Esophagus squamous epithelium (tissue), 5 donors: ENCODE measurements at places on chromosomes 11 and 22.

DNA sequence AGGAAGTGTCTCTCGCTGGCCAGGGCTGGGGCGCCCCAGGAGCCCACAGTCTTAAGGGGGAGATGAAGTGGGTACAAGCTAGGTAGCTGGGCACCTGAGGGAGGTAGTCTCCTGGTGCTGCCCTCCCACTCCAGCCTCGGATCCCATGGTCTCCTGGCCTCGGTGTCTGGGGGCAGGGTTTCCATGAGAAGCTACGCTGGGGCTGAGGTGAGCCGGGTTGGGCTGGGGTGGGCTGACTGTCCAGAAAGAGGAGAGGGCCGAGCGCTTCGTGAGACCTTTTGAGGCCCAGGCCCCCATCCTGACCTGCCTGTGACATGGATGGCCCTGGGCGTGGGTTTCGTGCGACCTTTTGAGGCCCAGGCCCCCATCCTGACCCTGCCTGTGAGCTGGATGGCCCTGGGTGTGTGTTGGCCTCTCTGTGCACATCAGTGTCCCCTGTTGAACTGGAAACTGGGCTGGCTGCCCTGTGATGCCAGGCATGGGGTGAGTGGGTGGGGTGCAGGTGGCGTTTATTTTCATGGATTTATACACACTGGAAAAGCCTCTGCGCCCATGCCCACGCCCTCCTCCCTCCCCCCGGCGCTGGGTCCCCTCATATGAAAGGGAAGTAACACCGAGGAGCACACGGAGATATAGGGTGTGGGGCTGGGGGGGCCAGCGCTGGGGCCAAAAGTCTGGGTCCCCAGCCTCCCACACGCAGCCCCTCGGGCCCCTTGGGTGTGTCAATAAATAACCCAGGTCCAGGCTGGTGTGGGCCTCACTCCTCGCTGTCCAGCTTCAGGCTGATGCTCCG lies 8.6 kb downstream of the AIP start:
- DNase-seq = no peak

DNA sequence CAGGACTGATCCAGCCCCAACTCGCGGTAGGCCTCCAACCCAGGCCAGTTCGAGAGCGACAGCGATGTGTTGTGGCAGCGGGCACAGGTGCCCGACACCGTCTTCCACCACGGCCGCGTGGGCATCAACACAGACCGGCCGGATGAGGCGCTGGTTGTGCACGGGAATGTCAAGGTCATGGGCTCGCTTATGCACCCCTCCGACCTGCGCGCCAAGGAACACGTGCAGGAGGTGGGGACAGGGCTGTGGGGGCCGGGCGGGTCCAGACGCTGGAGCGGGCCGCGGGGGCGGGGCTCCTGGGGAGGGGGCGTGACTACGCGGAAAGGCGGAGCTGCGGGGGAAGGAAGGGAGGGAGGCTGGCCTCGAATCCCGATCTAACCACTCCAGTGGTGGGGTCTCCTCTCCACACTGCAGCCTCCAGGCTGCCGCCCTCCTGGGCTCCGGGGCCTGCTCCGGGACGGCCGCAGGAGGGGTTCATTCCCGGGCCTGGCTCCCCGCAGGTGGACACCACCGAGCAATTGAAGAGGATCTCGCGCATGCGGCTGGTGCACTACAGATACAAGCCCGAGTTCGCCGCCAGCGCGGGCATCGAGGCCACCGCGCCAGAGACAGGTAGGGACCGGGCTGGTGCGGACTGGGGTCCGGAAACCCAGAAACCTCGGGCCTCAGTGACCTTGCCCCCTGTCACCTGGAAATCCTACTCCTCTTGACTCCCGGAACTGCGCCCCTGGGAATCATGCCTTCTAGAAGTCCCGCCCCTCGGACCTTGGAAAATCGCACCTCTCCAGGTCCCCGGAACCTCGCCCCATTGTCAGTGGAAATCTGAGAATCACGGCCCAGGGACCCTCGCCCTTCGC lies 14.9 kb downstream of the TMEM258 start:
- no peak for DNase-seq

- DNase-seq = no peak
Observed at GRCh38 chr11:120210626-120211521, at the start of gene OAF. Gene OAF, plus strand, starts transcription at chr11:120211032. Its CDS starts 248 bp downstream, at chr11:120211280.

GRCh38 chr11:116330439-116331185 lies 442.2 kb downstream of the BUD13 start:
- no peak for DNase-seq

DNA sequence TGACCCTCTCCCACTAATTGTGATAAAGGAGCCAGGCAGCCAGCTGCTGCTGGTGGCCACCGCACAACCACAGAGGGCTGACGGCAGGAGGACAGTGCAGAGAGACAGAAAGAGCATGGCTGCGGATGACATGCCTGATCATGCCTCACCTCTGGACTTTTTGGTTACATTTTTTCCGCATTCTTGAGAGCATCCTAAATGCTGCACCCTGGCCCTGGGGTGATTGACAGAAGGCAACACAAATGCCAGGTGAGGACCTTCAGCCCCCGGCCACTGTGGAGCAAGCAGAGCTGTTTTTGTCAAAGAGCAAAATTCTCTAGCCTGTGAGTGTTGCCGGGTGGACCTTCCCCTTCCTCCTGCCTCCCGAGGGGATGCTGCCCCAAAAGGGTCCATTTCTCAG lies 78.5 kb downstream of the RPS6KA4 start:
- no peak for DNase-seq

- no peak for DNase-seq
Observed at GRCh38 chr11:95944623-95945022, 20.7 kb upstream of the MTMR2 start.

DNA sequence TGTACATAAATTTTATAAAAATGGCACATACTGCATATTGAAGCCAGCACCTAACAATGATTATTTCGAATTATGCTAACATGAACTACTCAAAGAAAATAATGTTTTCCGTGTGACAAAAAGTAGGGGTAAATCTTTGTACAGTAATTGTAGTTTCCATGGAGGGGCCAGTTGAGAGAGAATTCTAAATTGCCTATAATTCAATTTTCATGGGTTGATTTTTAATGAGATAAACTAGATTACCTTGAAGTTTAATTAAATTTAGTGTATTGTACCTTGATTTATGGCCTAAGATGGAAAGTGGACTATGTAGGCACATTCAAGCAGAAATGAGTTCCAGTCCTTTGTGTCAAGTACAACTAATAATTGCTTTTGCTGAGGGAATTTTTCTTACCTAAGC lies 5.0 kb downstream of the APLP2 start:
- DNase-seq = no peak

- DNase-seq = no peak
Observed at GRCh38 chr11:122976734-122977469, 4.7 kb downstream of the BSX start.

GRCh38 chr22:28002181-28002700 lies 83.2 kb upstream of the PITPNB start:
- no peak for DNase-seq

DNA sequence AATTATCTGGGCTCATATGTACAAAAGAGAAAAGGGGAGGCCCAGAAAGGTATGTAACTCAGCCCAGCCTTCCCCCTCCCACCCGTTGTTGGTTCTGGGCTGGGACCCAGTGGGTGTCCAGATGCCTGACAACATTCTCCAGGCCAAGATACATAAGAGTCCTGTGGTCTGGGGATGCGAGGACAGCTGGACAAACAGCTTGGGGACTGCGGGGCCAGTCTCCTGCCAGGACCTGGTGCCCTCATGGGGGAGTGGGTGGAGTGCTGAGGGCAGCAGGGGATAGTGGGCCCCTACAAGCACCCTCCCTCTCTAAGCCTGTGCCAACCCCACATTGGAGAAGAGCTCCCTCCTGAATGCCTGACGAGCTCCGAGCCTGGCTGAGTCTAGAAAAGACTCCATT lies 3.5 kb upstream of the SLC22A6 start:
- DNase-seq = no peak

- DNase-seq = no peak
Observed at GRCh38 chr11:65912845-65913244, 6.0 kb downstream of the C11orf68 start.

GRCh38 chr22:49037701-49038245 lies 789.9 kb downstream of the BRD1 start:
- DNase-seq = no peak

DNA sequence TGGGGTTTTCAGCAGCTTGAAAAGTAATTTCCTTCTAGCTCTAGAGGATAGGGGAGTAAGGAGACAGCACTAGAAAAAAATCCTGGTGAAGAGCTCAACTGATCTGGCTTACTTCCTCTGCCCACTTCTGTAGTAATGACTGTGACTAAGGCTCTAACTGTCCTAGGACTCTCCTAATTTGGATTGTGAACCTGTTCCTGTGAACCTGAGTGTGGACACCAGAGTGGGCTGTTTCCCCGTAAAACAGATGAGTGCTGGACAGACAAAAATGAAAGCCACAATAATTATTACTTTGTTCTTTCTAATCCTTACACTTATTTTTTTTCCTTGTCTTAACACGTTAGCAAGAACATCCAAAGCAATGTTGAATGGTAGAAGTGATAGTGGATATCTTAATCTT lies 154.1 kb downstream of the AASDHPPT start:
- no peak for DNase-seq

GRCh38 chr22:22600531-22601261 lies 41.6 kb upstream of the PRAME start:
- no peak for DNase-seq

- no peak for DNase-seq
Observed at GRCh38 chr11:91178366-91178765, 955.5 kb upstream of the CHORDC1 start.

DNA sequence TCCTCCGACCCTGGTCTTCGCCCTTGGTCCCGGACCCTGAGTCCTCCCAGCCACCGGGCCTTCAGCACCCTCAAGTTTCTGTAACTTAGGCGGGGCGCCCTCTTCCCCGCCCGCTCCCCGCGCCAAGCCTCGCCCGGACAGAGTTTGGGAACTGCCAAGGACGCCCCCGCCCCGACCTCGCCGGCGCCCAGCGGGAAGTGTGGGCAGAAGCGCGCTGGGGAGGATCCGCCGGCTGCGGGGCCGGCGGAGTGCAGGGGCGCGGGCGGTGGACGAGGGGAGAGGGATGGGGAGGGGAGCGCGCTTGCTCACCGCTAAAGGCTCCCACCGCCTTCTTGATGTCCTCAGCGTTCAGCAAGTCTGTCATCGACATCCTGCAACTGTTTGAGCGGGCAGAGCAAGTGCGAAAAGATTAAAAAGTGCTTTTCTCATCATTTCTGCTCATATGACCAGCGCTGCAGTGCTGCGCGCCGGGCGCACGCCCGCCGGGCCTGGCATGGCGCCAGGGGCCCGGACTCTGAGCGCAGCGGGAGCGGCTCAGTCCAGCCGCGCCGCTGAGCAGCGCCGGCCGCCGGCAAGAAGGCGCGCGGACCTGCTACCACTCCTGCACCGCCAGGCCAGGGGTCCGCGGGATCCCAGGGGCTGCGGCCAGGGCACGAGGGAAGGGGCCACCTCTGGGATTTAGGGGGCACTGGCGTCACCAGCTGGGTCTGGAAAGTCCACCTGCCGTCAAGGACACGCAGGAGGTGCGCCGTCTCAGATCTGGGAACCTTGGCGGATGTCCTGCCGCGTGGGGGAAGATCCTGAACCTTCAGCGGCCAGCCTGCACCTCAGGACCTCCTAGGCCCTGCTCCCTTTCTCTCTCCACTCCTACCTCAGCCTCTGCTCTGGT lies at the start of gene PVALB:
TSS of gene PVALB (minus strand) at position 400 of the 889 bp plus-strand sequence. CDS start at position 370, 30 bp downstream.
- no peak for DNase-seq

DNA sequence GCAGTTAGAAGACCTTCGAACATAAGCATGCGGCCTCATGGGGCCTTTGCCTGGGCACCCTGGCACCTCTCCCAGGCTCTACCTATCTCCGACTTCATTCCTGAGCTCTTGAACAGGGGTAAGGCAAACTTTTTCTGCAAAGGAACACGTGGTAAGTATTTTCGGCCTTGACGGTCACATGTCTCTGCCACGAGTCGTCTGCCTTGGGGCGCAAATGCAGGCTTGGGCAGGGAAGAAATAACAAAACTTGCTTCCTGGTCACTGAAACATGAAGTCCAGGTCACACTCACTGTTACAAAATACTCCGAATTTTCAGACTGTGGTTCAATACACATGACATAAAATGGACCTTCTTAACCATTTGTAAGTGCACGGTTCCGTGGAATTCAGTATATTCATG lies 3.4 kb upstream of the ASCL2 start:
- DNase-seq = no peak

- DNase-seq = no peak
Observed at GRCh38 chr11:62137276-62137861, 13.6 kb downstream of the INCENP start.

- no peak for DNase-seq
Observed at GRCh38 chr11:6303661-6304060, 16.6 kb downstream of the CAVIN3 start.
